Right atrium auricular region (tissue), 2 donors: ENCODE measurements at places on chromosomes 11 and 22. TPM values are rescaled to one million over a fixed set of nuclear protein-coding genes. Genes with fewer than 3 reads are reported as not detected.

The HPX gene
- 0.20 TPM for total RNA-seq

The SLC6A5 gene
- 0.11 TPM for total RNA-seq

The ADSL gene
- total RNA-seq, result 41.8 TPM

The PARVG gene
- 7.2 TPM for total RNA-seq

The HORMAD2 gene
- total RNA-seq, result not detected

The LRRC56 gene
- 0.15 TPM for total RNA-seq

The CASP12 gene
- 2.9 TPM for total RNA-seq

The DDI1 gene
- total RNA-seq, result not detected

The MORC2 gene
- 21.0 TPM for total RNA-seq

The DNAJB7 gene
- total RNA-seq, result not detected

The SEC14L2 gene
- total RNA-seq, result 0.89 TPM

The PSMA1 gene
- total RNA-seq, result 104 TPM

The OR52I1 gene
- total RNA-seq, result not detected

The OR52I2 gene
- total RNA-seq, result not detected

The OR10D3 gene
- total RNA-seq, result not detected

The CLCF1 gene
- total RNA-seq, result 18.0 TPM

The SPATA19 gene
- not detected for total RNA-seq

The TPBGL gene
- 0.15 TPM for total RNA-seq
